ENCODE measurements at places on chromosomes 3 and 15. TPM values are rescaled to one million over a fixed set of nuclear protein-coding genes. Genes with fewer than 3 reads are reported as not detected.
A peak's percentile ranks its signal among the peaks of the same experiment; 100 is the strongest.

- no peaks in the 10 kb centered on the region for H3K27me3 ChIP-seq
- H3K27ac ChIP-seq = peak overlapping the region; percentile 21
- no peaks in the 10 kb centered on the region for H3K36me3 ChIP-seq
- no peaks in the 10 kb centered on the region for H3K4me1 ChIP-seq
- no peak for DNase-seq
Measured at GRCh38 chr3:70849911-70850699, 537.7 kb upstream of the MDFIC2 start.

DNA sequence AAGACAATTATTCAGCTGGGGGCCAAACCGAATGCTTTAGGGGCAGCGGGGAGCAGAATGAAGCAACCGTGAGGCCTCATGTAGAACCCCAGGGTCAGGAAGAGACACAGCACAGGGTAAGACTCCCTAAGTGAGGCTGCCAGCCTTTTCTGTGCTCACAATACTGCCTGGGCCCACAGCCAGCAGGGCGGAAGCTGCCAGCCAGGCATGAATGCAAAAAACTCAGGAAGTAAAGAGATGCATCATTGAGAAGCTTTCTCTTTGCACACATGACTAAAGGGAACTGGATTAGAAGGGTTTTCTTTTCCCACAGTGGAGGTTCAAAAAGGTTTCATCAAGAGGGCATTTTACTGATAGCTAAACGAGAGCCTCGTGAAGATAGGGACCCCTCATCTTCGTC lies 33.3 kb downstream of the CA12 start:
- H3K4me1 ChIP-seq = peaks cover 3% of the 10 kb centered on the region
- no peak overlapping the region for H3K27ac ChIP-seq
- H3K36me3 ChIP-seq = no peaks in the 10 kb centered on the region
- H3K4me3 ChIP-seq = no peak overlapping the region

GRCh38 chr3:191100516-191100915 lies 98.5 kb upstream of the OSTN start:
- H3K27me3 ChIP-seq = no peaks in the 10 kb centered on the region
- H3K4me3 ChIP-seq = no peak overlapping the region
- no peak overlapping the region for H3K27ac ChIP-seq
- DNase-seq = no peak
- no peaks in the 10 kb centered on the region for H3K36me3 ChIP-seq

- H3K36me3 ChIP-seq = no peaks in the 10 kb centered on the region
- no peaks in the 10 kb centered on the region for H3K4me1 ChIP-seq
- H3K27ac ChIP-seq = no peak overlapping the region
- H3K4me3 ChIP-seq = no peak overlapping the region
- H3K27me3 ChIP-seq = no peaks in the 10 kb centered on the region
- no peak for DNase-seq
Measured at GRCh38 chr3:58979840-58980239, 70.0 kb downstream of the CFAP20DC start.

DNA sequence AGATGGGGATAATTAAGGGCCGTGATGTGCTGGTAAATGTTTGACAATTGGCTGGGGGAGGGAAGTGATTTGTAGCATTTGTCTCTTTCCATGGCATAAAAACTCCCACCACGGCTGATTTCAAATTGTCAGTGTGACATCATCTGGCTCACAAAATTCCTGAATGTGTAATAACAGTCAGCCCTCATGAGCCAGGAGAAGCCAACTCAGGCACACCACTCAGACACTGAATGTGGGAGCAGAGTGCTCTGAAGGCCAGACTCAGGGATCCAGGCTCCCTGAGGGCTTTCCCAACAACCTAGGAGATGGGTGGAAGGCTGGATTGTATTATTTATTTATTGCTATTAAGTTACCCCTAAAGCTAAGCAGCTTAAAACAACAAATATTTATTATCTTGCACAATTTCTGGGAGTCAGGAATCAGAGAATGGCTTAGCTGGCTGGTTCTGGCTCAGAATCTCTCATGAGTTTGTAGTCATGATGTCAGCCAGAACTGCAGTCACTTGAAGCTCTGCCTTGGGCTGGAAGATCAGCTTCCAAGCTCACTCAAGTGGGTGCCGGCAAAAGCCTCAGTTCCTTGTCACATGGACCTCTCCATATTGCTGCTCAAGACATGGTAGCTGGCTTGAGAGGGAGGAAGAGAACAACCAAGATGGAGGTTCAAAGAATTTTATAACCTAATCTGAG lies 6.5 kb upstream of the CPEB1 start:
- DNase-seq = no peak
- no peak overlapping the region for H3K27ac ChIP-seq
- H3K4me3 ChIP-seq = no peak overlapping the region
- no peaks in the 10 kb centered on the region for H3K36me3 ChIP-seq
- no peaks in the 10 kb centered on the region for H3K4me1 ChIP-seq
- H3K27me3 ChIP-seq = peaks cover 6% of the 10 kb centered on the region

DNA sequence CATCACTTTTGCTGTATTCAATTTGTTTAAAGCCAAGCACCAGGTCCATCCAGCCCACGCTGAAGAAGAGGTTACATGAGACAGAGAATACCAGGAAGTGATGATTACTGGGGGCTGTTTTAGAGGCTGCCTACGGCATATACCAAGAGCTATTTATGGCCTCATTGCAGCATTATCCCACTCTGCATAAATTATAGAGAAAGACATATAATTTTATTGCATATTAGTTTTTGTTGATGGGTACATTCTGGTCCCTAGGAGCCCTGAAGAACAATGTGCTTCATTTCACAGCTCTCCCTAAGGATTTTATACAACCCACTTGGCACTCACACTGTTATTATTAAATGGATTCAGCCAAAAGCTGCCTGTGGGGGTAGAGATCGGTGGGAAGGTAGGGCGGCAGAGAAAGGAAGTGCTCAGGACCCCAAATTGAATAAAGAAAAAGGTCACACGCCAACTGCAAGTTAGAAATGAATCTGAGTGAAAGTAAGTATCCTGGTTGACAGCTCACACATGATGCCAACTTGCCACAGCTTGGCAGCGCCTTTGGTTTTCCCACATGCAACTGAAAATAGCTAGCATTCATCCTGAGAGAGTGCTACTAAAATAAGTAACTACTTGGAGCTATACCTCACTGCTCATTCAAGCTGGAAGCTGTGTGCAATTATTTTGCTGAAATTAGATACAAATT lies 73.7 kb downstream of the CCNL1 start:
- DNase-seq = no peak
- peaks cover 44% of the 10 kb centered on the region for H3K4me1 ChIP-seq
- H3K27ac ChIP-seq = no peak overlapping the region
- H3K36me3 ChIP-seq = no peaks in the 10 kb centered on the region

- peaks cover 8% of the 10 kb centered on the region for H3K4me1 ChIP-seq
- H3K36me3 ChIP-seq = peaks cover 33% of the 10 kb centered on the region
- H3K27me3 ChIP-seq = no peaks in the 10 kb centered on the region
- no peak overlapping the region for H3K27ac ChIP-seq
- DNase-seq = no peak
Measured at GRCh38 chr3:197286678-197287077, 11.7 kb downstream of the DLG1 start.

- no peaks in the 10 kb centered on the region for H3K27me3 ChIP-seq
- no peaks in the 10 kb centered on the region for H3K36me3 ChIP-seq
- peaks cover 4% of the 10 kb centered on the region for H3K4me1 ChIP-seq
- no peak overlapping the region for H3K4me3 ChIP-seq
Measured at GRCh38 chr3:112803467-112803866, 43.2 kb downstream of the CD200R1L start.

GRCh38 chr3:126551839-126552687 lies 6.7 kb downstream of the C3orf22 start:
- H3K4me1 ChIP-seq = no peaks in the 10 kb centered on the region
- H3K27ac ChIP-seq = no peak overlapping the region
- H3K27me3 ChIP-seq = no peaks in the 10 kb centered on the region

DNA sequence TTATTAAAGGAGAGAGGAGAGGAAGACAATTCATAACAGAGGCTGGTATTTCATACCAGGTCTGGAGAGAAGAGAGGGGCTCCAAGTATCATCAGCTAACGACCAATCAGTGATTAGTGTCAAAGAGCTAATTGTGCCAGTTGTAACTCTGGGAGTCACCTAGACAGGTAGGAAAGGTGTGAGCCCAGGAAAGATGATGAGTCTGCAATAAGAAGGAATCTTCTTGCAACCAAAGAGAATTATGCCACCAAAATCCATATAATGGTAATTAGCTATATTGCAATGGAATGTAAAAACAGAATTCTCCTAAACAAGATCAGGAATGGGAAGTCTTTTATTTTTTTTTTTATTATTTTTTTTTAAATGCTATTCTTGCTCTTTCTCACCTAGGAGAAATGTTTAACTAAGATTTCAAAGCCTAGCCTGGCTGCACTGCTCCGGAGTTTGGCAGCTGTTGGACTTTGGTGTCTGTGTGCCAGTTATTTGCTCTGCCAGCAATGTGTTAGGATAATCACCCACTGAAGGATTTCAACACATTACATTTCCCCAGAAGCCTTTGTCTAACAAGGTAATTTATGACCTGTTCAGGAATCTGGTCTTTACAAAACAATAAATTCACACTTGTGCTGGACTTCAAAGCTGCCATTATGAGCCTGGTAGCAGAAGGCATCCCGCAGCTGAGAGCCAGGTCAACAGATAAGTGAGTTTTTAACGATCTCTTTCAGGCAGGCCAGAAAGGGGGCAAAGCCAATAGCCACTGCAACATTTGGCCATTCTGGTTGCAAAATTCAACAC lies 89.4 kb downstream of the FOXB1 start:
- DNase-seq = no peak
- no peaks in the 10 kb centered on the region for H3K4me1 ChIP-seq
- H3K27ac ChIP-seq = no peak overlapping the region
- no peaks in the 10 kb centered on the region for H3K36me3 ChIP-seq
- H3K27me3 ChIP-seq = no peaks in the 10 kb centered on the region
- no peak overlapping the region for H3K4me3 ChIP-seq

DNA sequence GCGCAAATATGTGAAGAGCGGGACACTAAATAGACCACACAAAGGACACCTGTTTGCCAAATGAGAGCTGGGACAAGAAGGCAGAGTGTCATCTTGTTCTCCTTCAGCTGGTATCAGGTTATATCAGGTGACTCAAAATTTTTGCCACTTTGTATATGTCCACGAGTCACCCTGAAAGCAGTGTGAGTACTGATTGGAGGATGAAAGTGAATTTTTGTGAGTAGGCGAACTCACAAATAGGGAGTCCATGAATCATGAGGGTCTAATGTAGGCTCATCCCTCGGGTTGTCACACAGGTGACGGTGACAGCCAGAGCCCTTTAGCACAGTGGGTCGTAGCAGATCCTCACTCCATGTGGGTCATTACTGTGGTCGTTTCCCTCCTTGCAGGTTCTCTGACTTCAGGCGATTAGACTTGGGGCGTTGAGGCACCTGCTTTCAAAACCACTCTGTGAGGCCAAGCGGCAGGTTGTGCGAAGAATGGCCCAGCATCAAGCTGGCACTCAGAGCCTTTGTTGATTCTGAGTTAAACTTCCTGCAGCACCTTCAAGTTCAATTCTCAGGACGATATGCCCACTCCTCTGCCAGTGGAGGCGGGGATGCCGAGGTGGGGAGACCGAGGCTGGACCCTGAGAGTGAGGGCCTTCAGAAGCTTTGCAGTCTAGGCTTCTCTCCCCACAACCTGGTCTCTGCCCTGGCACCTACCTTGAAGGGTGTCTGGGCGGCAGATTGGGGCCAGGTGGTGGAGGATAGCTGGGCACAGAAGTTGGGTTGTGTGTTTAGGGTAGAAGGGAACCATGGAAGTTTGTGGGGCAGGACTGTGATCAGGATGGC lies 173.8 kb downstream of the SMAD6 start:
- no peak overlapping the region for H3K27ac ChIP-seq
- no peaks in the 10 kb centered on the region for H3K4me1 ChIP-seq
- no peak for DNase-seq
- no peaks in the 10 kb centered on the region for H3K27me3 ChIP-seq
- no peak overlapping the region for H3K4me3 ChIP-seq
- H3K36me3 ChIP-seq = no peaks in the 10 kb centered on the region

- no peak for DNase-seq
- no peaks in the 10 kb centered on the region for H3K4me1 ChIP-seq
- no peak overlapping the region for H3K27ac ChIP-seq
- no peaks in the 10 kb centered on the region for H3K36me3 ChIP-seq
- no peak overlapping the region for H3K4me3 ChIP-seq
Measured at GRCh38 chr3:152921351-152921750, 86.4 kb downstream of the P2RY1 start.

DNA sequence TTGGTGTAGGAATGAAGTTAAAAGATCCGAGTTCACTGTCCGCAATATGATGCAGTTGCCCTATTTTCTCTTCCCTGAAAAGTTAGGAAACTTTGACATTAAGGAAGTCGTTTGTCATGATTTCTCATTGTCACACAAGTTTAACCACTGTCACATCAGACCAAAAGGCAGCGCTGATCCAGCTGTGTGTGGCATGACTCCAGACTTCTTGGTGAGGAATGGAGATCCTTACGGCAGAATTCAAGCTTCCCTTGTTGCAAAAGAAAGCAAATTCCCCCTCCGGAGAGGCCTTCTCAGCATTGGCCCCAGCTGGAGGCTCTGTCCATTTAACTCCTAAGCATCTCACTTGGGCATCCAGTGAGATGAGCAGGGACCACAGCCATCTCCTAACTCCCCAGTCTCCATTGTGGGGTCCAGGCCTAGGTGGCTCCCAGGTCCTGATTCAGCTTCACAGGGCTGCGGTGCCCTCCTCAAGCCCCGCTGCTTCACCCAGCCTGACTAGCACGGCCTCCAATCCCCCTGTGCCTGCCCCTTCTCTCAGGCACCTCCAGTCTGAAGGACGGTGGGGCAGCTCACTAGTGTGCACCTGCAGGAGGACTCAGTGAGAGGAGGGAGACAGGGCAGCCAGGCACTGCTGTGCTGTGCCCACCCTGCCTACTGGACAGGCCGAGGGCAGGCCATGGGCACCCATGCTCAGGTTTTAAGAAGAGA lies 159.5 kb downstream of the CHSY1 start:
- H3K4me3 ChIP-seq = no peak overlapping the region
- H3K4me1 ChIP-seq = peaks cover 36% of the 10 kb centered on the region
- DNase-seq = peak; percentile 63

Gene GFM1
- total RNA-seq = 49.4 TPM

Gene TPRG1
- 5.0 TPM for total RNA-seq

Gene DLEC1
- total RNA-seq = 5.3 TPM

Gene AMT
- total RNA-seq = 8.8 TPM

Gene SH2D7
- not detected for total RNA-seq

Gene LRRIQ4
- total RNA-seq = 0.18 TPM

Gene VEPH1
- 86.8 TPM for total RNA-seq

Gene ZNF501
- total RNA-seq = 5.3 TPM

Gene CTSH
- 1,132 TPM for total RNA-seq

Gene CTXND1
- 0.99 TPM for total RNA-seq

Gene MUC13
- 0.50 TPM for total RNA-seq

Gene TNNC1
- total RNA-seq = 30.7 TPM
